ENCODE measurements at places on chromosomes 7 and 10.

- DNase-seq: no peak
Measured at GRCh38 chr10:3738855-3739350, 46.1 kb downstream of the KLF6 start.

- DNase-seq: peak; percentile 44
Measured at GRCh38 chr7:138865843-138866242, 67.8 kb upstream of the ATP6V0A4 start.

DNA sequence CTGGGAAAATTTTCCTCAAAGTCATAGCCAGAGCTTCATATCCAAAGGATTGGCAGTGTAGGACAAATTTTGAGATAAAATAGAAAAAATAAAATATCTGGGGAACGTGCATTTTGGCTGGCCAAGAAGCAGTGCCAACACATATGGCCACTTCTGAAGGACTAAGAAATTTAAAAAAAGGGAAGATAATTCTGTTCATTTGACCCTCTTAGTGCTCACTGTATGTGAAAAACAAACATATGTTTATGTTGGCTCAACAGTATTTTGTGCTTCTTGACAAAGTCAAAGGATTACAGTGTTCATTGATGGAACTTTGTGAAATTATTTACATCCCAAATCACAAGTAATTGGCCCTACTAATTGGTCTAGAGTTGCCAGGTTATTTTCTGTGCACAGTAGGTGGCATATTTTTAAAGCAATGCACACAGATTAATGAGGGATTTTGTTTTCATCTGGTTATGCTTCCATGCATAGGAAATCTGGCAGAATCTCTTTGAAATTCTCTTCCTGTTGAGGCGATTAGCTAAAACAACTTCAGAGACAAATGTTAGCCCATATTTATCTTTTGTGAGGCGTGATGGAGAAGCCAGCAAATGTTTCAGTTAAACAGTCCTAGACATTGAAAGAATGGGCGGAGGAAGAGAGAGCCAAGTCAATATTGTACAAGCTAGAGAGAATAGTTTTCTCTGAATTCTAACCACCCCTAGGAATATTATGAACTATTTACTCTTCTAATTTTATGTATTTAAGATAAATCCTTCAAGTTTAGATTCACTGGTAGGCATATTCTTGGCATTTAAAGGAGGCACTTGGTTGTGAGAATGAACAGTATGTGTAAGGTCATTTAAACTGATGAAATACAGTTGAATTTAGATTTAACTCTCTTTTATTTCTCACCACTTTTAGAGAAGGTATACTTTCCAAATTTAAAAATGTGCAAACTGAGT lies 237.7 kb upstream of the MBL2 start:
- no peak for DNase-seq

DNA sequence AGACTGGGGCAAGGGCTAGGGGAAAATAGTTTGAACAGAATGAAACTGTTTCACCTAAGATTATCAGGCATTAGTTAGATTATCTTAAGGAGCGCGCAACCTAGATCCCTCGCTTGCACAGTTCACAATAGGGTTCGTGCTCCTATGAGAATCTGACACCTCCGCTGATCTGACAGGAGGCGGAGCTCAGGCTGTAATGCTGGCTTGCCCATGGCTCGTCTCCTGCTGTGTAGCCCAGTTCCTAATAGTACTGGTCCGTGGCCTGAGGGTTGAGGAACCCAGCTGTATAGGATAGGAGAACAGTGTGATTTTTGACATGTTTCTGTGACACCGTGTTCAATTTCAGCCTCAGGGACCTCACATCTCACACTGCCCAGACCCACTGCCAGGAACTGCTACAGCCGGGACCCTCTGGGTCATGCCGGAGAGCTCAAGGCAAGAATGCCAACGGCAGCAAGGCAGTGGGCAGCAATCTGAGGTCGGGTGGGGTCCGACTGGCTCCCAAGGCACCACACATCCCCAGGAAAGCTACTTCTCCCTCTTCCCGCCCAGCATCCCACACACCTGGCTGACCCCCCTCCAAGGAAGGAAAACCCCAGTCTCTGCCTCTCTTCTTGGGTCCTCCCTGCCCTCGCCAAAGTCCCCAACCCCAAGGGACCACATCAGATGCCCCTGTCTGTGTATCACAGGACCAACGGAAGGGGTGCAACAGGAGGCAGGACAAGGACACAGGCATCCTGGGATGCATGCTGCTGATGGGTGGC lies 31.7 kb downstream of the CAMK2B start:
- no peak for DNase-seq

DNA sequence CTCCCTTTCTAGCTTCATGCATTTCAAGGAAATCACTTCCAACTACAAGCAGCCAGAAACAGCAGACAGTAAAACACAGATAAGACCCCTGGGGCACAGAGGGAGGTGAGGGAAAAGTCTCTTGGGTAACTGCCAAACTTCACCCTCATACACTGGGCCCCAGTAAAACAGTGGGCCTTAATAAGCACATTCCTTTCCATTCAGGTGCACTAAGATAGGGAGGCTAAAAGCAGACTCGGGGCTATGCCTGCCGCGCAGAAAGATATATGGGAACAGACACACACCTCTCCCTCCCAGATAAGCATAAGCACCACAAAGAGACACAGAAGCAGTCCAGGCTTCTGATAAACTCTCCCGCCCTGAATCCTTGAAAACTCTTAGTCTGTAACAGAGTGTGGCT lies 117.0 kb downstream of the TYW1B start:
- DNase-seq: no peak

DNA sequence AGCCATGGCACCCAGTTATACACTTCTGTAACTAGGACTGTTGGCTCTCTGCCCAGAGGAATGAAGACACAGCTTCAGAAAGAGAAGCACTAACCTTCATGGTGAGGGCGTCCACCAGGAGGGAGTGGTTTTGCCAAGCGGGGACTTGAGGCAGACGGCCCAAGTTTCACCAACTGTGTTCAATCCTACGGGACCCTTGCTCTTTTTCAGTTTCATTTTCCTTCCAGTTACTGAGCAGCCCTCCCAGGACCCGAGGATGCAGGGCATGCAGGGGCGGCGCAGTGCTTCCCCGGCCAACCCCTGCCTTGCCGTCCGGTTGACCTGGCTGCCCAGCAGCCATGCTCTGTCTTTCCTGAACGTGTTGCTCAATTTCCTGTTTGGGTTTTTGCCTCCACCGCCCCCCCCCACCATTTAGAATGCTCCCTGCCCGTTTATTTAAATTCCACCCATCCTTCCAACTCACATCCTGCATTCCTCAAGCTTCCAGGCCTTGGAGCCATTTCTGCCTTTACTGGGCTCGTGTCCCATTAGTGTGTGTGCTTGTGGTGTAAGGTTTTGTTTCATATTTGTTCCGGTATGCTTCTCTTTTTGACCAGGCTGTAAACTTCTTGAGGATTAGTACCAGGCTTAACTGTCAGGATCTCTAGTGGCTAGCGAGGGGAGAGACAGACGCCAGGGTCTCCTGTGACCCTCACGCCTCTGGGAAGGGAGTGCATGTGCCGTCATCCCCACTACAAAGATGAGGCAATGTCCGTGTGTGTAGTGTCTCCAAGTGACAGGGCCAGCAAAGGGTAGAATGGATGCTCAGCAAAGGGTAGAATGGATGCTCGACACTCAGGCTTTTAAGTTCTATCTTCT lies 31.6 kb downstream of the IL15RA start:
- DNase-seq: no peak

DNA sequence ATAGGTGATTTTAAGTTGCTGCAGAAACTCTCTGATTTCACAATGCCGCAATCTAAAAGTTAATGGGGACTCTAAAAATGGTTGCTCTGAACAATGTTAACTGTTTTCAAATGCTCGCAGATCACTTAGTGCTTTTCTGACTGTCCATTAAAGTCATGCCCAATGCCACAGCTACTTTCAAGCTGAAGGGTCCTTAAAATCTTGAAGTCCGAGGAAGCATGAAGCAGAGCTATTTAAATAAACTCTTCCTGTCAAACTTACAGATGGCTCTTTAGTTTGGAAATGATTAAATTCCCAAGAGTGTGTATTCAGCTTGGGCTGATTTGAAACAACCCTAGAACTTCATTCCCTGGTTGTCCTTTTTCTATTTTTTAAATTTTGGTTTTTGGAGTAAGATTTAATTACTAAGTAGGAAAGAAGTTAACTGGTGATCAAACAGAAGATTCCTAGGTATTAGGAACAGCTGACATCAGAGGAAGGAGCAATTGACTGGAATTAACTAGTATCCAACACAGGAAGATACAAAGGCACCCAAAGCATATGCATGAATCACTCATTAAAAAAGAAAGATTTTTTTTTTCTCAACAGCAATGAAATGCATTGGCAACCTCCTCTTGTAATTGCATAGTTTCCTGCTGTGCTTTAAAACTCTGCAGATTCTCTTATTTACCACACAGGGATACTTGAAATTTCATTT lies 105.1 kb downstream of the NRP1 start:
- no peak for DNase-seq

GRCh38 chr10:118373786-118374185 lies 31.7 kb upstream of the FAM204A start:
- DNase-seq: no peak

GRCh38 chr10:83871187-83872081 lies 267.9 kb upstream of the GHITM start:
- DNase-seq: peak; percentile 46

- DNase-seq: no peak
Measured at GRCh38 chr10:49377256-49377655, 18.6 kb downstream of the DRGX start.

DNA sequence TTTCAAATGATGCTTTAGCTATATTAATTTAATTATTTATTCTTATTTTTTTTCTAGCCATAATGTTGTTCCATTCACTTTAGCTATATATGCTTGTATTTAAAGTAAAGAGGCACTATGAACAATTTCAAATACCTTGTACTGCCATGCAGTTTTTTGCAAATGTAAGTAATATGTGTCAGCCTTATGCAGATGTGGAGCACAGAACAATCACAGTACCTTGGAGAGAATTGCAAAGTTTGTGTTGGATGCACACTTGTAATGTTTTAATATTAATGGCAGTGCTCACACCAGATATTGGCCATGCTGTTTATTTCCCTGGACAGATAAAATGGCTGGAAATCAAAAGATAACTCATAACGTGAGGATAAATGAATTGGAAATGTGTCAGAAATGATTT lies 663.5 kb upstream of the SEMA3D start:
- no peak for DNase-seq

- no peak for DNase-seq
Measured at GRCh38 chr10:28544058-28544457, 11.1 kb downstream of the WAC start.

- DNase-seq: no peak
Measured at GRCh38 chr7:15719311-15719710, 32.8 kb upstream of the MEOX2 start.

DNA sequence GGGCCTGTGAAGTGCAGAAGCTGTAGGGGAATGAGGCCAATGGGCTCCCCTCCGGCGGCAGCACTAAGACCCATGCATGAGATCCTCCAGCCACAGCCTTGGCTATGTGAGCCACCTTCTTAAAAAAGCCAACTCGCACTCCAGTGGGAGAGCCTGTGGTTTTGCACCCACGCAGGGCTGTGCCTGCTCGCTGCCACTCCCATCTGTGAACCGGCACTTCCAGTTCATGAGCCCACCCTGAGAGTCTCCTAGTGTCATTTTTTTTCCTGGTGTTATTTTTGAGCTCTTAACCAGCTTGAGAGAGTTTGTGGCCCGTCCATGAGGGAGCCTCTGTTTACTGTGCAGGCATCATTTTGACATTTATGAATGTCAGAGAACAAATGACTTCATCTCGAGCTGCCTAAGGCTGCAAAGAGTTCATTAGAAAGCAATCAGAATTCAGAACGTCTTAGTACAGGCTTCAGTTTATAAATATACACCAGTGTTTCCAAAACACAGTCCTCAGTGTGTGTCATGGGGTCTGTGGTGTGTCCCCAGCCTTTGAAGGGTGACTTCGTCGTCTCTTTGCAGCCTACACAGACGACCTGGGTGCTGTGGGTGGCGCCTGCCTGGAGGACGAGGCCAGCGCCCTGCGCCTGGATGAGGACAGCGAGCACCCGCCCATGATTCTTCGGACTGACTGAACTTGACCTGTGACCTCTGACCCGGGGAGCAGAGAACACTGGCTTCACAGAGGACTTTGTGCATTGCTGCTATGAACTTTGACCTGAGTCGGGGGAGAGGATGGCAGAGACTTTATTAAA lies 40.4 kb downstream of the WIPI2 start:
- no peak for DNase-seq

- DNase-seq: no peak
Measured at GRCh38 chr7:1845536-1846311, 175.6 kb downstream of the ELFN1 start.

- no peak for DNase-seq
Measured at GRCh38 chr10:124598196-124598595, 136.6 kb downstream of the LHPP start.
